Fibroblast of skin of back (primary cell): ENCODE measurements at places on chromosomes 1 and 21.

DNA sequence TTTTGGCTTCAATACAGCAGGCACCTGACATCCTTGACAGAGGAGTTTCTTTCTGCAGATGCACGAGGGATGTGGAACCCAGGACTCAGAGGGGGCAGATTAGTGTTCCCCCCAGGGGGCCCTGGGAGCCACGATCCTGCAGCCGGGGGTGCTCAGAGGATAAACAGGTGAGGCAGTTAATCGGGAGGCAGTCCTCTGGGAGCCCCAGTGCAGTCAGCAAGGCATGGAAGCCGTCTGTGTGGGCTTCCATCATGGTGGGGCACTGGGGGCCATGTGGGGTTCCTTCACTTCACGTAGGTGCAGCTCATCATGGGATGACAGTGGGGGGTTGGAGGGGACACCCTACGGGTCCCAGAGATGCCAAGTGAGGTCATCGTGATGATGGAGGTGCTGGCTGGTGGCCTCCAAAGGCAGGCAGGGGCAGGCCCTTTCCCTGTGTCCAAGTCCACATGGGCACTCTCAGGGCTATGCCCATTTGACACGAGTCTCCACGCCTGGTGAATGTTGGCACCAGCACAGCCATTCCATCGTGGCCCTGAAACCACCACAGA is 59.3 kb upstream of the ABCG1 start:
- DNase-seq = no peak

DNA sequence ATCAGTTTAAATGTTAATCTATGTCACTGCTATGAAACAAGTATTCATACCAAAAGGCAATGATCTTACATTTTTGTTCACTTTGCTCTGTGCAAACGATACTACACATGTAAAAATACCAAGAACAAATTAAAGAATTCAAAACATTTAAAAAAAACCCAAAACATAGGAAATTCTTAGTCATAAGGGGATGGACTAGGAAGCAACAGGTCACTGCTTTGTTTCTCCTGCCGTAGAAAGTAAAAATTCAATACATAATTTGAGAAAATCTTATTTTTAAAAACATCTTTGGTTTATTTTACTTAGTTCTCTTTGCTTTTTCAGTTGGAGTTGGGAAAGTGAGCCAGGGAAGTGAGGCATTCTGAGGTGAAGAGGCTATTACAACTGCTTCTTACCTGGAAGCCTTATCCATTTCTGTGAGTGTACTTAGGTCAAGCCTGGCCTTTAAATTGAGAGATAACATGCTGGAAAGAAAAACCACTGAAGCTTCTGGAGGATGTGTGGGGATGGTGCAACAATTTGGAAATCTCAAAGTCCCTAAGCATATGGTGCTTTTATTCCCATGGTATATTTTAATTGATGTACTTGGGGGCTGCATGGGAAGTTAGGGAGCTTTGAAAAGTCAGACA is 183.5 kb downstream of the CDC42BPA start:
- DNase-seq = peak; percentile 45

DNA sequence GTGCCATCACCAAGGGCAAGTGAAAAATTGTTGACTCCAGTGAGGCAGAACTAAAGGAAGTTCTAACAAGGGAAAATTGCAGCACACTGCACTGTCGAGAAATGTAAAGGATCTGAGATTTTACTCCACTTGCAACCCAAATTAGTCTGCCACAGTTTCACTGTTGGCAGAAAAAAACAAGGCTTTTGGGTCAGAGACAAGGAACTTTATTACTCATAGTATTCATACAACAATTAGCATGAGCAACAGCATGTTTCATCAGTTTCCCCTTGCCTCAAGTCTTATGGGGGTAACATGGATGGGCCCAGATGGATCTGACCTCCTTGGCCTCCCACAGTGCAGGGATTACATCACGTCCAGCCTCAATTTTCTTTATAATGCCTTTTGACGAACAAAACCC is 125.3 kb downstream of the LTN1 start:
- peak; percentile 33 for DNase-seq

- peak; percentile 85 for DNase-seq
These were observed 127.9 kb upstream of the DUSP10 start for GRCh38 chr1:221869779-221870178.

- no peak for DNase-seq
These were observed 61.4 kb downstream of the MAGI3 start for GRCh38 chr1:113451710-113452109.

- no peak for DNase-seq
These were observed 40.4 kb downstream of the RNF187 start for GRCh38 chr1:228527596-228527995.

DNA sequence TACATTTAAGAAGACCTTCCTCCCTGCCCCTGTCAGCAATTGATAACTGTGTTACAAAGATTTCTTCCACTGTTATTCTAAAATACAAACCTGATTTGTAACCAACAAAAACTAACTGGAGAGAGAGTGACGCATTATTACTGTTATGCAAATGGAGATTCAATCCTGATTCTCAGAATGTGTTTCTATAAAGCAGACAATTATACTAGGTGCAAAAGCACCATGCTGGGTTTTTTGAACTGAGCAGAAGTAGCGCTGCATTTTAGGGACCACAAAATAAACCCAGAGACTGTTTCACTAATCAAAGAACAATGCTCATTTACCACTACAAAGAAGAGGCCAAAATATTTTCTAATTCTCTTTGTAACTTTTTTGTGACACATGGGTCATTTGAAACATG is 13.6 kb upstream of the GBP6 start:
- DNase-seq = no peak

GRCh38 chr1:92123868-92124267 is 43.7 kb downstream of the BTBD8 start:
- DNase-seq = no peak

GRCh38 chr1:91655912-91656449 is 155.3 kb downstream of the CDC7 start:
- no peak for DNase-seq

GRCh38 chr1:41161846-41162245 is 80.3 kb downstream of the SCMH1 start:
- DNase-seq = no peak

DNA sequence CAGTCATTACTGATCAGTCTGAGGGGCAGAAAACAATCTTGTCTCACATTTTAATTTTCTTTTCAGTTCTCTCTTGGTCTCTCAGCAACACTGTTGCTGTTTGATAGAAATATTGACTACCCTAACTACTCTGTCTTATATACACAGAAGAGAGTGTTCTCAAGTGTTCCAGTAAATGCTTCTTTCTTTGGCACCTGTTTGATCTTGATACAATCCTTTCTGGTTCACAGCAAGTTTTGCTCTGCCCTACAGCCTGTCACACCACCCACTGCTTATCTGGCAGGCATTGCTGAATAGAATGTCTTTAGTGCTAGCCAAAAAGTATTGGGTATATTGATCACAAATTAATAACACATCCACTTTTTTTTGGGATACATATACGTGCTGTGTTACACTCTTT is 75.7 kb upstream of the WLS start:
- DNase-seq = no peak

DNA sequence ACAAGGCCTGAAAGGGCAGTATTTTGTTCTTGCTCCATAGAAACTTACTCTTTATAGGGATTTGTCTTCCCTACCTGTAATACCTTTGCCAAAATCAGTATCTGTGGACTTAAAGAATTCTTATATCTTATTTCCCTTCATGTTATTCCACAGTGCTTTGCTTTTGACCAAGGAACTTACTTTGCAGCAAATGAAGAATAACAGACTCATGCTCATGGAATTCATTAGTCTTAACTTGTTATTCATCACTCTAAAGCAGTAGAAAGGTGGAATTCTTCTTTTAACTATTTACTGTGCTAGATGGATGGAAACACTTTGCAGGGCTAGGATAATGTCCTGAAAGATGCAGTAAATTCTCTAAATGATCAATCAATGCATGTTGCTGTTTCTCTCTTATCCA is 45.9 kb downstream of the DUSP10 start:
- DNase-seq = peak; percentile 53

- DNase-seq = no peak
These were observed 24.2 kb downstream of the TMEM51 start for GRCh38 chr1:15177710-15178166.

GRCh38 chr1:202505356-202505755 is 156.9 kb downstream of the PPP1R12B start:
- DNase-seq = peak; percentile 93

GRCh38 chr1:167935216-167936067 is 1.0 kb upstream of the DCAF6 start:
- DNase-seq = peak; percentile 50

DNA sequence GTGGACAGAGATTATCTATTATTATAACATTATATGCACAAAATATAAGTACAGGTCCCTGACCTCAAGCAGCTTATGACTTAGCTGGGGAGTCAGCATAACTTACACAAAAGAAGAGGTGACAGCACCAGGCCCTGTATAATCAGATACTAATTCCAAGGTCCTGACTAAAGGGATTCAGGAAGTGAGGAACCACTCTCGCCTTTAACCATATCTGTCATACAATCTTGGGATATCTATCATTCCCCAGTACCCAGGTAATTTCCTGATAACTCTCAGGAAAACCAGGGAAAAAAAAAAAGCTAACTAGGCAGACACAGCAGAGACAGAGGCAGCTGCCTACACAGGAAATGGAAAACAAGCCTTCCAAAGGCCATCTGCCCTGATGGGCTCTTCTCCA is 78.5 kb upstream of the CAMK1G start:
- peak; percentile 63 for DNase-seq

GRCh38 chr21:36481639-36482038 is 1.7 kb upstream of the CLDN14 start:
- no peak for DNase-seq

GRCh38 chr1:245877976-245878375 is 629.1 kb downstream of the SMYD3 start:
- DNase-seq = no peak

- DNase-seq = peak; percentile 59
These were observed 12.4 kb downstream of the LMOD1 start for GRCh38 chr1:201933840-201934430.
